ENCODE measurements at places on chromosomes 12 and 14.
A peak's percentile ranks its signal among the peaks of the same experiment; 100 is the strongest.

- DNase-seq: no peak
These were observed 510.4 kb downstream of the SLC16A7 start for GRCh38 chr12:60106214-60106613.

DNA sequence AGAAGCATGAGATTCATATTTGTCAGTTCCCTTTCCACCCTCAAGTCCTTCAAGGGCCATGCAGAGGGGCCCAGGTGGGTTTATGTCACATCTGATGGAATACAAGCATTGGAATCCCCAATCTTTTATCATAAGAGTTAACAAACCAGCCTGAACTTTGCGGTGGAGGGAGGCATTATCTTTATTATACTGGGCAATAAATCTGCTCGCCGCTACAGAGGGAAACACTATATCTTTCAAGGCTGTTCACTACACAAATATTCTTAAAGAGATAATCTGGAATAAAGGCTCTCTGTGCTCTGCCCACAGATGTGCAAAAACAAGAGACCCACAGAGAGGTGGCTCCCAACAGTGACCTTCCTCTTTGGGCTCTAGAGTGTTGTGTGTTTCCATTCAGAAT is 153.6 kb upstream of the PLEKHA5 start:
- DNase-seq: no peak

DNA sequence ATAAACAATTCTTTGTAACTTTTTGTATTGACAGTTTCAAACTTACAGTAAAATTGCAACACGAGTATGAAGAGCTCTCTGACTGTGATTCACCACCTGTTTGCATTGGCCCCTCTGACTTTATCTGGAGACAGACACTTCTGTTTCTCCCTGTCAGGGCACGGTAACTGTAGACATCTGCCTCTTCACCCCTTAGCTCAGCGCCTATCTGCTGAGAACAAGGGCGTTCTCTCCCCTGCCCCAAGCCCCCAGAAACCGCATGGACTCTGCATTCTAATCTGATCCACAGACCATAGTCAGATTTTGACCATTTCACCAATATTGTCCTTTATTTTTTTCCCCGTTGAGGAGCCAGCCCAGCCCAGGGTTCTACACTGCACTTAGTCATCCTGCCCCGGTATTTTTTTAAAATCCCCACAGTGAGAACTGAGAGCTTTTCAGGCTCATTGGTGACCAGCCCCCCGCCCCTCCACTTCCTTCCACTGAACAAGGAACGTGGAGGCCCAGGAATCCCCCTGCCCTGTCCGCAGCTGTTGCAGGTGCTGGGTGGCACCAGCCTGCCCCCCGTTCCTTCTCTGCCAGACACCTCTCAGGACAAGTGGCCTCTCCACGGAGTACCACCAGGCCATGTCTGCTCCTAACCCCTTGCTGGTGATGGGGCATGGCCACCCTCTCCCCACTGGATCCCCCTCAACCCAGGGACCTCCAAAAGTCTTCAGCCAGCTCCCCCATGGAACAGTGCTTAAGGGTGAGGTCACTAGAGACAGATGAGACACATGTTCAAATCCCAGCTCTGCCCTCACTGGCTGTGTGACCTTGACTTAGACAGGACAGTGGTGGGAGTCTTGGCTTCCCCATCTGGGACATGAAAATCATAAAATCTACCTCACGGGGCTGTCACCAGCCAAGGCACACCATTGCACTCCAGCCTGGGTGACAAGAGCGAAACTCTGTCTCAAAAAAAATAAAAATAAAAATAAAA is 11.2 kb downstream of the RHOF start:
- no peak for DNase-seq

DNA sequence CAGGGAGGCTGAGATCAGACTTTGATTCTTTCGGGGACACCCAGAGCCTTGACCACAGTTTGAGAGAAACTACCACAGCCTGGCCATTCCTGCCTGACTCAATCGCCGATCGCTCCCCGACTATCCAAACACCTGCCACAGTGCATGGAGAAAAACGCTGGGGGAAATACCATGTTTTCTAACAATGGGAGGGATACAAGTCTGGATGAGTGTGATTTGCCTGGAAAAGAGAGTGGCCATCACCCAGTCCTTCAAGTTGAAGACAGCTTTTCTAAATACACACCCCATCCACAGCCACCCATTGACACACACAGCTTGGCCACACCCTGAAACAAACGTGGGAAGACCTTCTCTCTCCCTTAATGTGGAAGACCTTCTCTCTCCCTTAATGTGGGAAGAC is 6.7 kb upstream of the VASH1 start:
- DNase-seq: no peak

DNA sequence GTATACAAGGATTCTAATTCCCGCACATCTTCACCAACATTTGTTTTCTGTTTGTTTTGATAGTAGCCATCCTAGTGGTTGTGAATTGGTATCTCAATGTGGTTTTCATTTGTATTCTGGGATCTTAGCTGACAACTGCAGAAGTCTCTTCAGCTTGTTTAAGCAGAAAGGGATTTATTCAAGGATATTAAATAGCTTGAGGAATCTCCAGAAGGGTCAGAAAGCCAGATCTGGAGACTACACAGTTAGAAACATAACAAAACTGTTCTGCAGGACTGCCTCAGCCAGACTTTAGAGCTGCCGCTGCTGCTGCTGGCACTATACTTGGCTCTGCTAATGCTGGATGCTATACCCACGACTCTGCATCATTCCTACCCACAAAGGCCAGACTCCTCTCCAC is 13.4 kb upstream of the CDKL1 start:
- DNase-seq: no peak

GRCh38 chr12:26833743-26834490 is 923 bp upstream of the ITPR2 start:
- DNase-seq: peak; percentile 32

GRCh38 chr12:13119826-13120225 is 16.4 kb upstream of the GSG1 start:
- DNase-seq: no peak

DNA sequence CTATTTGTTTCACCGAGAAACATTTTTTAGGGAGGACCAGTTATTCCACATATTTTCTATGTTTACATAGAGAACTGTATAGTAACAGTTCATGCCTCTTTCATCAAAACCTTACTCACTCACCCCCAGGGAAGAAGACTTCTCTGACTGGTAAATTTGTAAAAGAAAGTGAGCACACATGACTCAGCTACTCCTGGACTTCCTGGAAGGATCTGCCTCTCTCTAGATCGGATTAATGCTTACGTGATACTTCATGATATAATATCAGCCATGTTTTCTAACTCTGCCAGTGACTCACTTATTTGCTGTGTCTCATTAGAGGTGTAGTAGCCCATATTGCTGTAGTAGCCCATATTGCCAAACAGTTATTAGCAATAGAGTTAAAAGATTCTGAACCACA is 494.3 kb upstream of the ATXN7L3B start:
- DNase-seq: no peak

DNA sequence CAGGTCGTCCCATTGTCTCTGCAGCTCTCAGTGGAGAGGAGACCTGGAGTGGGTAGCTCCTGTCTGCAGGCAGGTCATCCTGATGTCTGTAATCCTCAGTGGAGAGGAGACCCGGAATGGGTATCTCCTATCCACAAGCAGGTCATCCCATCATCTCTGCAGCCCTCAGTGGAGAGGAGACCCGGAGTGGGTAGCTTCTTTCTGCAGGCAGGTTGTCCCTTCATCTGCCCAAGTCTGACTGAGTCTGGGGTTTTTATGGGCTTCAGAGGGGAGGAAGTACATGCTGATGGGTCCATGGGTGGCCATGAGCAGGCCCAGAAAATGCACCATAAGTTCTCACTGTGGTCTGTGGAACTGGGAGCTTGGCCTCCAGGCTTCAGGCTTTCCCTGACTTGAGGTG is 28.9 kb upstream of the PAPLN start:
- DNase-seq: no peak

GRCh38 chr12:45745861-45746277 is 16.4 kb downstream of the ARID2 start:
- DNase-seq: no peak

DNA sequence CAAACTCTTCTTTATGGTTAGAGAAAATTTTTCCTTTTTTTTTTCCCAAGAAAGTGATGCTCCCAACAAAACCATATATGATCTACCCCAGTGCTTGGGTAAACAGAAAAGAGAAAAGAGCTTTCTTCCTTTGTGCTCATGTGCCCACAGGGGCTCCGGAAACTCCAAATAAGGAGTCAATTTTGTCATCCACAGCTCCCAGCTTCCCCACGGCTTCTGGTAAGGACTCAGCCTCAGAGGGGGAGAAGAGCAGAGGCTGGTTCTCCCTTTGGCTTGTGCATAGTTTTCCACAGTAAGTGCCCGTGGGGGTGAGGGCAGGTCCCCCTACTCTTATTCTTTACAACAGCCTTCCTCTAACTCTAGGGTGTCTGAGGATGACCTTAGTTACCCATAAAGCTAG is 13.3 kb upstream of the RGS6 start:
- DNase-seq: no peak

- DNase-seq: no peak
These were observed 117.1 kb downstream of the NAV3 start for GRCh38 chr12:77947746-77948145.

- DNase-seq: no peak
These were observed 50.3 kb upstream of the PPP2R5C start for GRCh38 chr14:101711041-101711856.

DNA sequence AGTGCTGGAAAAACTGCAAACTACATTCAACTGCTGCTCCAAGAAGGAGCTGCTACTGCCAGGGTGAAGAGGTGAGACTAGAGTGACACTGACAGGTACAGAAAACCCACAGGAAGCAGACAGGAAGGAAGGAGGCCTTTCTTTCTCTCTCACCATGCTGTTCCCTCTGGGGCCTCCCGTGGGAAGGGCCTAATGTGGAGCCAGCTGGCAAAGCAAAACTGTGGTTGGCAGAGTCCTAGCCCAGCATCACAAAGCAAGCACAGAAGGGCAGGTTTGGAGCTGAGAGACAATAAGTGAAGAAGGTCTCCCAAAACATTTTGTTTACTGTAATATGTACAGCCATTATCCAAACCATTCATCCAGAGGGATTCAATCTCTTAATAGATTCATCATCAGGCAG is 122.5 kb upstream of the MAX start:
- no peak for DNase-seq

DNA sequence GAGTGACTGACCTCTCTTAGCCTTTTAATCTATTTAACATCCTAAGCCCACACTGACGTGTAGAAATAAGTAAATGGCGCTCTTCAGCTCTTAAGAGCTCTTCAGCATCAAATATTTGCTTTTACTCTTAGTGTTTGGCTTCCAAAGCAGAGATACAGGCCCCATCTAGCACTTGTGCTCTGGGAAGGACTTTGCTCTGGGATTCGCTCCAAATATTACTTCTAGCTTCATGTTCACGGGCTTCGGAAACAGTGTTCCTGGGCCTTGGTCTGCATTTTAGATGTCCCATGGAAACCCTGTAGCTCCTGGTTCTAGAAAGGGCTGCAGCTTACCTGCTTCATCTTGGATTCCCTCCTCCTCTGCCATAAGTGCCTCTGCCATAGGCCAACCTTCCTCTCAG is 2.7 kb upstream of the NKX2-8 start:
- DNase-seq: no peak

DNA sequence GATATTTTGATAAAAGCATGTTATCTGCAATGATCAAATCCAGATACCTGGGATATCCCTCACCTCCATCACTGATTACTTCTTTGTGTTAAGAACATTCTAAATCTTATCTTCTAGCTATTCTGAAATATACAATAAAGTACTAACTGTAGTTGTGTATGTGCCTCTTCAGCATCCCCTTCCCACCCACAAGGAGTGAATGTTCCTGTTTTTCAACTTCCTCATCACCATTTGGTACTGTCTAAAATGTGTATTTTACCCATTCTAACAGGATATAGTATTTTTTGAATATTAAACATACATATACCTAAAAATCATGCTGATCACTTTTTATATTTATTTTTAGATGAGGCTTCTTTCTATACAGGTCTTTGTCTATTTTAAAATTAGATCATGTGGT is 1252.6 kb downstream of the TMEM121 start:
- DNase-seq: no peak

DNA sequence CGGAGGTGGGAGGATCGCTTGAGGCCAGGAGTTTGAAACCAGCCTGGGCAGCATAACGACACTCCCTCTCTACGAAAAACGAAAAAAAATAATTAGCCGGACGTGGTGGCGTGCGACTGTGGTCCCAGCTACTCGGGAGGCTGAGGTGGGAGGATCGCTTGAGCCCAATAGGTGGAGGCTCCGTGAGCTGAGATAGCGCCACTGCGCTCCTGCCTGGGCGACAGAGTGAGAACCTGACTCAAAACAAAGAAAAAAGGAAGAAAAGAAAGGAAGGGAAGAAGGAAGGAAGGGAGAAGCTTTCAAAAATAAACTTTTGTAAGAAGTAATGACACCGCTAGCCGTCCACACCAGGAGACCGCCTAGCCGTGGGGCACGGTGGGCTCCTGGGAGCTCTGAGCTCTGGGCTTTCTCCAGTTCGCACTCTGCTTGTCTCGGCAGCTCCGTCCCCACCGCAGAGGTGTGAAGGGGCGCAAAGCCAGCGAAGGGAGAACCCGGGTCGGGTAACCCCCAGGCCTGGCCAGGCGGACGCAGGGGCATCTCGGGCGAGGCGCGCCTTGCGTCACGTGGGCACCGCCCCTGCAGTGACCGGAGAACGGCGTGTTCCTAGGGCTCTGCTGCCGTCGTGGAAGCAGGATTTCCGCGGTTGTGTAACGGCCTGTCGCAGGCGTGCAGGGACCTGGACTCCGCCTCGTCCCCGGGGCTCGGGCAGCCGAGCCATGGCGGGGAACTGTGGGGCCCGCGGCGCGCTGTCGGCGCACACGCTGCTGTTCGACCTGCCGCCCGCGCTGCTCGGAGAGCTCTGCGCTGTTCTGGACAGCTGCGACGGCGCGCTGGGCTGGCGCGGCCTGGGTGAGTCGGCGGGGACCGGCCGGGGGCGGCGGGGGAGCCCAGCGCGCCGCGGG is at the start of gene IRAK3:
Gene IRAK3, plus strand, starts transcription at position 631 of the 902 bp plus-strand sequence. Its CDS starts 86 bp downstream, at position 717.
- peak; percentile 43 for DNase-seq

DNA sequence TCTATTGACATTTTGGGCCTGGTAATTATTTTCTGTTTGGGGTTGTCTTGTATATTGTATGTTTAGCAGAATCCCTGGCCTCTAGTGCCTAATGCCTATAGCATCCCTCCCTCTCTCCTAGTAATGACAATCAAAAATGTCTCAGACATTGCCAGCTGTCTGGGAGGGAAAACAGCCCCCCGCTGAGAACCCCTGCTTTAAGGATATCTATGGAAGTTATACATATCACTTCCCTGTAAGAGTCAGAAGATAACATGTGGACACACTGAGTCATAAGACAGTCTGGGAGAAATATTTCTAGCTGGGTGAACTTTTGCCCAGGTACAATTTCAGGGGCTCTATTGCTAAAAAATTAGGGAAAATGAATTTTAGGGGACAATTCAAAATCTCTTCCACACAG is 255.0 kb downstream of the PAWR start:
- no peak for DNase-seq

DNA sequence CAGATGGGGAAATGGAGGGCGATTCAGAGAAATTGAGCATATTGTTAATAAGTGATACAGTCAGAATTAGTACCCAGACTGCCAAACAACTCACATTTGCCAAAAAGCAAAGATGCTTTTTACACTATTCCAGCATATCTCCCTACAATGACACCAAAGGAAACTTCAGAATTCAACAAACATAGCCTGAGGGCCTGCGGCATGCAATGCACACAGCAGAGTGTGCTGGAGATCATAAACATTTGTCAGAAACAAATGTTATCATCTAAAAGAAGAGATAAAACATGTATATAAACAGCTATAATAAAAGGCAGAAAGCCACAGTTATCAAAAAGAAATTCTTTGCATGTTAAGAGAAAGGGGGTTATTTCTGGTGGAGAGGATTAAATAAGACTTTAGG is 20.1 kb upstream of the GARIN6 start:
- DNase-seq: no peak
